ENCODE measurements at places on chromosomes 11 and 22.

DNA sequence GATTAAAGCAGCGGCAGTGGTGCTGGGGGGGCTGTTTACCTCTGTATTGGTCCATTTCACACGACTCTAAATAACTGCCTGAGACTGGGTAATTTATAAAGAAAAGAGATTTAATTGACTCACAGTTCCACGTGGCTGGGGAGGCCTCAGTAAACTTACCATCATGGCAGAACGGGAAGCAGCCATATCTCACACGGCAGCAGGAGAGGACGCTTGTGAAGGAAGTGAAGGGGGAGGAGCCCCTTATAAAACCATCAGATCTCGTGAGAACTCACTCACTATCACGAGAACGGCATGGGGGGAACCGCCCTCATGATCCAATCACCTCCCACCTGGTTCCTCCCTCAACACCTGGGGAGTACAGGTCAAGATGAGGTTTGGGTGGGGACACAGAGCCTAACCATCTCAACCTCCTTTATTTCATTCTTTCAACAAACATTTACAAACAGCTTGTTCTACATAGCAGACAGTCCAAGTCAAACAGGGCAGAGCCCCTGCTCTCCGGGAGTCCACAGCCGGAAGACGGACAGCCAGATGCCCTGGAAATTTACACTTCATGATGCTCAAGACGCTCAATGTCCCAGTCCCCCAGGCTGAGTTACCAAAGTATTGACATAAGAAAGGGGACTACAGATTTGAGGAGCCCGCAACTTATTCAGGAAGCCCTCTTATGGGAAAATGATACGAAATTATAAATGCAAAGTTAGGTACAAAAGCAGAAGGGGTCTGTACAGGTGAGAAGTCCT is 26.3 kb upstream of the HMGXB4 start:
- ATAC-seq, result no peak

- peak; percentile 72 for ATAC-seq
Measured at GRCh38 chr11:116312570-116313391, 460.0 kb downstream of the BUD13 start.

DNA sequence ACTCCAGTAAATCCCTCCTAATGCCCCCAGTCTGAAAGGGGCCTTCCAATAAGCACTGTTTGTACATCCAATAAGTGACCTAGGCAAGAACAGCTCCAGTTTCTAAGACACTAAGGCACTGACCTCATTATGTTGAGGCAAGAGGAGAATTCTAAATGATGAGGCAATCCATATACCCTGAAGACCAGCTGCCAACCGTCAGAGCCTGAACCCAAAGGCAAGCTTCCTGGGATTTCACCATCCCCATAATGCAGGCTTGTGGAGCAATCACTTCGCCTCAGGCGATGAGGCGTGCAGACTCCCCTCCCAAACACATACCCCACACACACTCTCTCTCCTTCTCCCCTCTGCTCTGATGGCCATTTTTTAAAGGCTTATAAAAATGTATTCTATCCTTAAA is 49.5 kb downstream of the LGR4 start:
- peak; percentile 90 for ATAC-seq

DNA sequence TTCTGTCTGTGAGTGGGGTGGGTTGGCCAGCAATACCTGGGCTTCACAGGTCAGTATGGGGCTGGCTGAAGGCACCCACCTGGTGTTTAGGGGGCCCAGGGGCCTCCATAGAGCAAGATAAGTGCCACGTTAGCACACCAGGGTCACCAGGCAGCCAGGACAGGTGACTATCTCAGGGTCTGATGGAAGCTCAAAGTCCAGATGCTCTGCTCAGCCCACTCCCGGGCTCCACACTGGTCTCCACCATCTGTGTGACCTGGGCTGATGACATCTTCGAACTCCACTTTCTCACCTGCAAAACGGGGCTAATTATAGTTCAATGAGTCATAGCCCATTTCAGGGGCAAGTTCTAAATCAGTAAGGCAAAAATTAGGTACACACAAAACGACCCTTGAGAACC is 39.4 kb upstream of the PRDM11 start:
- no peak for ATAC-seq

DNA sequence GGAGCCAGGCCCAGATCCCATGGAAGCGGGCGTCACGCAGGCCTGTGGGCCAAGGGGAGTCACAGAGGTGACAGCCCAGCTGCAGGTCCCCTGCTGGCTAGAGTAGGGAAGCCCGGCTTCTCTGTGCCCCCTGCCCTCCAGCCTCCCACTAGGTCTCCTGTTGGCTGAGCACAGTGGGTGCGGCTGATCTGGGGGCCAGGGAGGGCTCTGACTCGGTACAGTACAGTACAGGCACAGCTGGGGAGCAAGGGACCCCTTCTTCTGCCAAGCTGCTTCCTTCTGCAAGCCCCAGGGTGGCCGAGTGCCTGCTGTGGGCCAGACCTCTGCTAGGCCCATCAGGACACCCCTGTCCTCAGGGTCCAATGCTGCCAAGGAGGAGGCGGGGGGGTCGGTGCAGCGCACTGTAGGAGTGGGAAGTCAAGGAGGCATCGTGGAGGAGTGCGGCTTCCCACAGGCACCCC is 10.1 kb downstream of the SUSD2 start:
- peak; percentile 14 for ATAC-seq

- ATAC-seq, result no peak
Measured at GRCh38 chr11:63530021-63530420, 6.6 kb upstream of the PLAAT4 start.
